ENCODE measurements at places on chromosomes 5 and 9.

DNA sequence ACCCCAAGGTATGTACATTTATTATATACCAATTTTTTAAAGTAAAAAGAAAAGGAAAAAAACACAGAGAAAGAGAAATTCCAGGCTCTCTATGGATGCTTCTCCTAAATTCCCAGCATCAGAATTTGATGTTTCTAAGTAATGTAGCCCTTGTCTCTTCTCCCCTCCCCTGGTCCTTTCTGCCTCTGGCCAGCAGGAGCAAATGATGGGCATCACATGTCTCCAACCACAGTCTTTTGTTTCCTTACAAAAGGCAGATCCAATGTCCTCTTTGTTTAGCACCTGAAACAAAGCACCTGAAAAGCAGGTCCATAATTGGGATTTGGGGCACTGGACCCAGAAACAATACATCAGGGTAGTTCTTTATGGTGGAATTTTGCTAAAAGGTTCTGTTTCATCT, 50.4 kb upstream of the APC start:
- DNase-seq: no peak

DNA sequence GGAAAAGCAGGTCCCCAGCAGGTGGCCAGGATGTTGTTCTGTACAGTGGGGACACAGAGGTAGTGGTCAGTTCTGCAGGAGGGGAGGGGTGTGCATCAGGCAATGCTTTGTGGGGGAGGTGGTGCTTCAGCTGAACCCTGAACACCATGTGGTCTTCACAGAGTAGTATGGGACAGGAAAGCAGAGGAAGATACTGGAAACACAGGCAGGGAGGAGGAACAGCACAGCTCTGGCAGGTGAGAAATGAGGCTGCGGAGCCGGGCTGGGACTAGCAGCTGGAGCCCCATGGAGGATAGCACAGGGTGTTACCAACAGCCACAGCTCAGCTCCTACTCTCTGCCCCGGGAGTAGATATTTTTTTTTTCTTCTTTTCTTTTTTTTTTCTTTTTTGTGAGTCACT, 161.5 kb downstream of the ENTREP1 start:
- no peak for DNase-seq

GRCh38 chr5:151315998-151316597, 12.5 kb upstream of the SLC36A3 start:
- no peak for DNase-seq

GRCh38 chr5:180790020-180790419, 12.6 kb downstream of the MGAT1 start:
- DNase-seq: no peak

GRCh38 chr5:143938230-143938629, 126.3 kb downstream of the HMHB1 start:
- no peak for DNase-seq

GRCh38 chr5:83323557-83324180, 147.9 kb upstream of the VCAN start:
- no peak for DNase-seq

- DNase-seq: no peak
Measured at GRCh38 chr5:168578538-168579487, at the start of gene PANK3. TSS of gene PANK3 (minus strand) at chr5:168579368. CDS start at chr5:168579283, 85 bp downstream.

DNA sequence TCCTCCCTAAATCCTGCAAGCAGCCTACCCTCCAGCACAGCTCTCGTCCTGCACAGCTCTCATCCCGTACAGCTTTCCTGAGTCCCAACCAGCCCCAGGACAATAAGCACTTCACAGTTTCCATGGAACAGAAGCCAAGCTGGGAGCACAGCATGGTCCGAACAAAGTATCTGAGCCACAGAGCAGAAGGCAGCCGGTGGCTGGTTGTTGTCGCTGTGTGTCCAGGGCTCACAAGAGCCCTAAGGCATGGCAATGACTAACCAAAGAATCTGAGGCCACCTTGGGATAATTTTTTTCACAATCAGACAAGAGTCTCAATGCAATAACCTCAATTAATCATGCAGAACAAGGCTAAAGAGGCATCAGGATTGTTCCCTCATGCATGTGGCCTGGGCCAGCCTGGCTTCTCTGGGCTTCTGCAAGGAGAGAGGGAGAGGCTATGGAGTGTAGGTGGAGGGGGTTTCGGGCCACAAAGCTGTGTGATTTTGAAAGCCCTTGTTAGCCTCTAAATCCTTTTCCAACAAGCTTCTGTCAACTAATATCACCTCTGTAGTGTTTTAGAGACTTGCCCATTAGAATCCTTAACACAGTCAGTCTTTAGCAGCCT, 323.4 kb downstream of the PIK3R1 start:
- DNase-seq: no peak

DNA sequence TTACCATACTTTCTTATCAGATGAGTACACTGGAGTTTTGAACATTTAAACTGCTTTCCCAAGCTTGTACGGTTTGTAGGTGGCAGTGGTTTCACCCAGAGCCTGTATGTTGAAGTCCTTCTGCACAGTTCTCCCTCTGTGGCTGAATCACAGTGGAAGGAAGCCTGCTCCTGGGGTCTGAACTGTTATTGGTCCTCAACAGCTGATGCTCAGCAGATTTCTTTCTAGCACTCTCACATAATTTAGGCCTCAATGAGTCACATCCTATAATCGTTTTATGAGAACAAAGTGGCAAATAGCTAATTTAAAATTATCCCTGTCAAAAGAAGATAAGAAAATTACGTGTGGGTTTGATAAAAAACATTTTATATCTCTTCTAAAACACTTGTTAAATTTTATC, 229.7 kb downstream of the TLE4 start:
- DNase-seq: no peak

- no peak for DNase-seq
Measured at GRCh38 chr9:99415606-99416005, 193.5 kb downstream of the SEC61B start.

- no peak for DNase-seq
Measured at GRCh38 chr5:76709762-76710161, 6.2 kb upstream of the F2R start.

DNA sequence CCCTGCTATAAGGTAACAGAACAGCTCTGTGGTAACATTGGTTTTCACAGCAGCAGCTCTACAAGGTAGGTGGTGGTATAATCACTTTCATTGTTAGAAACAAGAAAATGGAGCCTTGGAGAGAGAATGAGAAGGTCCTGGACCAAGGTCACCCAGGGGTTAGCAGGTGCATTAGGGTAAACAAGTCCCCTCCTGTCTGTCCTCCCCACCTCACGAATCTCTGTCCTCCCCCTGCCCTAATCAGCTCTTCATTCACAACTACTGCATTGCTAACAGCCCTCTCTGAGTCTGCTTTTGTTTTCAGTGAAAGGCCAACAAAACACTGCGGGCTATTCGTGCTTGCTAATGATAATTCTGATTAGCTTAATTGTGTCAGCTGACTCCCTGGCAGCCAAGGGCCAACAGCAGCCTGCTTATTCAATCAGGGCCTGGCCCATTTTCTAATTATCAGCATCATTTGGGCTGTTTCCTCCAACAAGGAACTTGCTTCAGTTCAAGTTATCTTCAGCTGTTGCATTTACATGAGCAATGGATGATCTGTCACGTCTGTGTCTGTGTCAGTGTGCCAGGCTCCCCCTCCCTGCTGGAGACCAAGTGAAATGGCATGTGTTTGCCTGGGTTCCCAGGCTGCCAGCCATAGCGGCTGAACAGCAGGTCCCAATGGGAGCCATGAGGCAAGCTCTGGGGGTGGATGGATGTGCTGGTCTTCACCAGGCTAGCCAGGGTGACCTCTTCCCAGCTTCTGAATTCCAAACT, 56.7 kb upstream of the EQTN start:
- no peak for DNase-seq

DNA sequence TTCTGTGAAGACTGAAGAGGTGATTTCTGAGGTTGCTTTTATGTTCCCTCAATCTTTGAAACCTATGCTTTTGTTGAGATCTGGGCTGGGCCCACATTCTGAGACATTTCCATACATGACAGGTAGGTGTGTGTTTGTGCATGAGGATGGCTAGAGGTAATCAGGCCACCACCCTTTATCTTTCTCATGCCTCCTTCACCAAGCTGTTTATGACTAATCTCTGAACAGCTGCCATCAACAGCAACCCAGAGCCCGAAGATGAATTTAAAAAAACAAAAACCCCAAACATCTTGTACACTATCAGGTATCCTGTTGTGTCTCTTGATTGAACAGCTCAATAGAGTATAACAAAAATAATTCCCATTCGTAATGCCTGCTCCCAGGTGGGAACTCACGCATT, 12.6 kb upstream of the C5orf46 start:
- DNase-seq: no peak

DNA sequence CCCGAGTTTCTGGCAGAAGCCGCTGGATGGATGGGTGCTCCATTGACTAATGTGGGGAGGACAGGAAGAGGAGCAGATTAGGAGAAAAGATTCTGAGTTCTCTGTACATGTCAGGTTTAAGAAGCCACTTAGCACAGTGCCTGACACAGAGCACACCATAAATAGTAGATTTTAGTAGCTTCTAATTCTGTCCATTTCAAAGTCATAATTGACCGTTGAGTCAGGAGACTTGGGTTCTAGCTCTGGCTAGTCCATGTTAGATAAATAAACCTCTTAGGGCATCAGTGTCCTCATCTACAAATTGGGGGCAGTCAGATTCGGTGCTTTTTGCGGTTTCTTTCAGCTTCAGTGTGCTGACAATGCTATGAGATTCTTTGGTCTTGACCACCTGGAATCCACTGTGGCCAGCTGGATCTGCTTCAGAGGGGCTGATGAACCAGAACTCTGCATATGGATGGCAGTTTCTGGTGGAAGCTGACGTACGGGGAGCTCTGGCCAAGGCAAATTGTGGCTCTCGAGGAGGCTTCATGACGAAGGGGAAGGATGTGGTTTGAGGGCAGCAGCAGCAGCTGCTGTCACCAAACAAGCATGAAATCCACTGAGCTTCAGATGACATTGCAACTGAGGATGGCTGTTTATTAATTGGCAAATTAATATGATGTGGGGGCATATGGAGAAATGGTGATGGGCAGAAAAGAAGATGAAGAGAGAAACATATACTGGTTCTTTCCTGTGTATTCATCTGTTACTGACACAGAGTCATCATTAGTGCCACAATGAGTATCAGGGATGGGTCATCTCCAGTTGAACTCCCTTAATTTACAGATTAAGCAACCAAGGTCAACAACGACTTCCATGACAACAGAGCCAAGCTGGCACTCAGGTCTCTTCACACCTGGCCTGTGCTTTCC, 134.4 kb downstream of the AOPEP start:
- no peak for DNase-seq

DNA sequence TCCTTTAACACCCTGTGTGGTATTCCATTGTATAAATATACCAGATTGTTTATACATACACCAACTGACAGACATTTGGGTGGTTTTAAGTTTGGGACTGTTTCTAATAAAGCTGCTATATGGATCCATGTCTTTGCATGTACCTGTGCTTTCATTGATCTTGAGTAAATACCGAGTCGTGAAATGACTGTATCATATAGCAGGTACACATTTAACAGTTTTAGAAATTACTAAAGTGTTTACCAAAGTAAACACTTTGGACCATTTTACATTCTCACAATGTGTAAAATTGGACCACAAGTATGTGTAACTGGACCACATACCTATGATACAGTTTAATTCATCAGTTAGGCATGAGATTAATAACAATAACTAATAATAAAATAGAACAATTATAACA, 175.2 kb downstream of the FBXL17 start:
- DNase-seq: no peak

DNA sequence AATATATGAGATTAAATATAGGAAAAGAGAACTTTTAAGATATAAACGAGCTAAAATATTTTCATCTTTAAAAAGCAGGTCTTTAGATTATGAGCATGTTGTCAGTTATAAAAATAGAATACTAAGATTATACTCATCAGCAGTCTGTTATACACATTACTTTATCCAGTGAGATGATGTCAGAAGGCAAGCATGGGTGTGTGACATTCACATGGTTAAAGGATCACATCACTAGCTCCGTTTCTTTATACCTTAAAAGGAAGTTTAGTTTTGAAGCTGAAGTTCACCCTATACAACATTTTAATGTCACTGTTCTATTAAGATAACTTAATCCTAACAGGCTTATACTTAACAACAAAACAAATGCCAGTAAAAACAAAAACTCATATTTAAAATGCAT, 59.6 kb downstream of the RICTOR start:
- no peak for DNase-seq

DNA sequence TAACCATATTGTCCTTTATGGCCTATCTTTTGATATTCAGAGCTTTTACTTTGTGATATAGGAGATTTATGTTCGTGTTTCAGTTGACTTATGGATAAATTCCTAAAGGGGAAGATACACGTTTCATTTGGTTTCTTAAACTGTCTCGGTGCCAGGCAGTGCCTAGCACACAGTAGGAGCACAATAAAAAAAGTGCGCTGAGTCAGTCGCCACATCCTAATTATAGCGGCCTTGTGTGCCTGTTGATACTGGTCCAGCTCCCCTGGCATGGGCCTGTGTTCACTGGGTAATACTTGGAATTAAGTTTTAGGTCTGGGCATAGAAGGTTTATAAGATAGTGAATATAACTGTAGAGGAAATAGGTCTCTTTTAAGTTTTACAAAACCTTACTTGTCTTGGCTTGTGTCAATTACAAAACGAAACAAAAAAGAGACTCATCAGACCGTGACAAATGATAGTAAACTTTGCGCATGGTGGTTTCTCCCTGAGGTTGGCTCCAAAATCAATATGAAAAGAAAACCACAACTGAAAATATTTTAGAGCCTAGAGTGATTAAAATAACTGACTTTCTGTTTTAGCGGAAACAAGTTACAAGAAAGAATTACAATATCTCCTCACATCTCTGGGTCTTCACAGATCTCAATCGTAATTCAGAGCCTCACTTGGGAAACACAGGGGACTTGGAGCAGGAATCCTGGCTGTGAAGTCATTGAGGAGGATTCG, 84.8 kb downstream of the MVB12B start:
- DNase-seq: no peak

DNA sequence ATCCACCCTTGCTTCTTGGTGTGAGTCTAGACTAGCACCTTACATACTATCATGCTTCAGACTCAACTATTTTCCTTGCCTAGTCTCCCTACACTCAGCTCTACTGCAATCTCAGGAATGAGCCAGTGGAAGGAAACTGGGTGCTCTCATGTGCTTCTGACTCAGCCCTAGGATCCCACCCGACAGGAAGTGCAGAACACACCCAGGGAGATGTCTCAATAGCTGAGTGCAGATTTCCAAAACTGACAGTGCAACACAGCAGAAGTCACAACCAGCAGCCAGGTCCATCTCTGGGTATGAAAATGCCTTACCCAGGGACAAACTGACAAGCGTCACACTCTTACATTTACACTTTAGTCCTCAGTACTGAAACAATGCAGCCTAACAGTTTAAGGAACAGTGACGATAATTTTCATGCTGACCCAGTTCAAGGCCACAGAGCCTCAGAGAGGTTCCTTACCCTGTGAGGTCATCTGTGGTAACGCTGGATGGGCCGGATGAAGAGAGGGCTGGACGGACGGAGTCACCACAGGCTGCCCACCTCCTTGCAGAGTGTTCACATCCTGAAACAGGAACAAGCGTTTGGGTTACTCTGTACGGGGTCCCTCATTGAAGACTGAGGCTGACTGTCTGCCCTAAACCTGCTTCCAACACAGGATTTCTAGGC, 33.0 kb downstream of the FKBP15 start:
- DNase-seq: no peak

- DNase-seq: no peak
Measured at GRCh38 chr5:72177538-72177937, 70.3 kb downstream of the MAP1B start.

Data from NCI-H2081 treated with DMSO at 0.1 percent for 48 hours (cell line).